H54 (cell line): ENCODE measurements at places on chromosomes 11 and 22.

- DNase-seq = no peak
These were observed 468 bp downstream of the ZDHHC8 start for GRCh38 chr22:20131859-20132685.

GRCh38 chr11:120613264-120614226 is 102.0 kb downstream of the GRIK4 start:
- DNase-seq = no peak

DNA sequence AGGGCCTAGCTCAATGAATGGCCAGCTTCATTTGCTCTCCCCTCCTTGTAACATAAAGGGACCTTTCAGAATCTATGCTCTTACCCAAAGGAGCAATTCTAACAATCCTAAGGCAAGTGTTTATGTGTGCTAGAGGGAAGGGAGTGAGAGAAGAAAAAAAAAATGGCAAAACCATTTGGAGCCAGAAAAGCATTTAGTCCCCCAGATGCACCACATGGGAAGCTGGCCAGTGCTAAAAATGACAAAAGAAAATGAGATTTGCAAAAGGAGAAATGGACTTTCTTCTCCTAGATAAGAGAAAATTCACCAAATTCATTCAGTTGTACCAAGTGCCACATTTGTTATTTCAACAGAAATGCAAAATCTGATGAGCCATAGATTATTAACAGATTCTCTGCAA is 52.8 kb downstream of the SERGEF start:
- DNase-seq = no peak

DNA sequence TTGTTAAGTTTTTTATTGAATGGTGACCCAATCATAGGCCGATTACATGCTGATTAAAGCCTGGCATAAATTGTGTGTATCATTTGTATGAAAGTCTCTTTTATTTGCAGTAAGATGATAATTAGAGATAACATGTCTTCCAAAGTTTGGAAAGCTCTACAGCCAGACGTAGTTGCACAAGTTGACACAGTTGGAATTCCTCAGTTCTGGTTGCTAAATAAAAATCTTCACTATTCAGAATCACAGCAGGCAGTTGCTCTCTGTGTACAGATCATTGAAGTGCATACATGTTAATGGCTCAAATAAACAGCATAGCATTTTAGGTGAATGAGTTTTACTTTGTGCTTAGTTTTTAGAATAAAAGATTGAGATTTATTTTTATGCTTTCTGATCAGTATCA is 69.5 kb downstream of the ARHGAP42 start:
- DNase-seq = no peak

DNA sequence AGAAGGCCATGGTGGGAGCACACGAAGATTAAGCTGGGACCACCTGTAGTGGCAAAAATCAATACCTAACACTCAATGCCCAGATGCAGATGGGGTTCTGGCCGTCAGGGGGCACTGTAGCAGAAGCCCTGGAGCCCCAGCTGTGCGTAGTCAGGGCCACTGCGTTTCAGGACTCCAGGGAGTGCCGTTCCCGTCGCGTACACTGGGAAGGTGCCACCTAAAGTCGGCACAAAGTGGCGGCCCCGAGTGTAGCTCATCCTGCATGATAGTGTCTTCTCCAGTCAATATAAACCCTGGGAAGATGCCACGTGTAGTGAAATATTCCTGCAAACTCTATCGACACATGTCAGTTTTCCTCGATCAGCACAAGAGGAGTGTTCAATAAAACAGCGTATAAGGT is 123.8 kb upstream of the NTM start:
- DNase-seq = no peak

GRCh38 chr11:115684699-115685098 is 180.5 kb upstream of the CADM1 start:
- DNase-seq = no peak

DNA sequence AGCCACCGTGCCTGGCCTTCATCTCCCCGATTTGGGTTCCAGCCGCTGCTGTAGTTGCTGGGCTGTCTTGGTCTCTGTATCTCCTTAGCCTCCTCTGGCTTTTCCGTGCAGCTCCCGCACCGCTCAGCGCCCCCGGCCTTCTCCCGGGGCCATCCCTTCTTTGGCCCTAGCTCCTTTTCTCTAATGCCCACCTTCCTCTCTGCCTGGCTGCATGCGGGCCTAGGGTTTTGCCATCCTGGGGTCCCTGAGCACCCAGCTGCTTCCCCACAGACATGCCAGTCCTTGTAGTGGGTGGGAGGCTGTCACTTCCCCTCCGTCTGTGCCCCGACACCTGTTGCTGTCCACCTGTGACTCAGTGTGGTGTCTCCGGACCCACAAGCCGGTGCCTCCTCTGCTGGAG is 36.4 kb downstream of the KCNJ4 start:
- DNase-seq = no peak

GRCh38 chr11:20056950-20057943 is 103.0 kb downstream of the DBX1 start:
- DNase-seq = no peak

GRCh38 chr11:71491940-71492339 is 35.1 kb upstream of the KRTAP5-7 start:
- DNase-seq = no peak

DNA sequence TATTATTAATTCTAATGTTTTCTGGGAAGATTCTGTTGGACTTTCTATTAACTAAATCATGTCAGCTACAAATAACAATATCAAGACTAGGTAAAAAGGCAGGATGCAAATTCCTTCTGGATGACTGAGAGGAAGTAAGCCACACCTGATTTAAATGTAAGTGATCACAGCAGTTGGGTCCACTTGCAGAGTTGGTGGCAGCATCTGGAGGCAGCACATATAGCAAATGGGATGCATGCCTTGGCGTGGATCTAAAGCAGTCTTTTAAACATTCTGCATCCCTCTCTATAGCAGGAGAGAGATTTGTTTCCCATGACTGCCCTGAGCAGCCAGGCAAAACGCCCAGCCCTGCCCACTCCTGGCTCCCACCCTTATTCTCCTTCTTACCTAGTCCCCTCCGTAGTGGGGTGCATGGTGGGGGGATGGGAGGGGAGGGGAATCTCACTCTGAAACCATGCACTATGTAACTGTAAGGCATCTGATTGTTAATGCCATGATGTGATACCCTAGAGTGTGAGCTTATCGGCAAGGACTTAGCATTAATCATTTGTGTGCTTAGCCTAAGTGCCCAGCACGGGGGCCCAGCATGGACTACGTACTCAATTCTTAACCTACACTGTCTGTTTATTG is 130.3 kb downstream of the EFCAB6 start:
- no peak for DNase-seq

DNA sequence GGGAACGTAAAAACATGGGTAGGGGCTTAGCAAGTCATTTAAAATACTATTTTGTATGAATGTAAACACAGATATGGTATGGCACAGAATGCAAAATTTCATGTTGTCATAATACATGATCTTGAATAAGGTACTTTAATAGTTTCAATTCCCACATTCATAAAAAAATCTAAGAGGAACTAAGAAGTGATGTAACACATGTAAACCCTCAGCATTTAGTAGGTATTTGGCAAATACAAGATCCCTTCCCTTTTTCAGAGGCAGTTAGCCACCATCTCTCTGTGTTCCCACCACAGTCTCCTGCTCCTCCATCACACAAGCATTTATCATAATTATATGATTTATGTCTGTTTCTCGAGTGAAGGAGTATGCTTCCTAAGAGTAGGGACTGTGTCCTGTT is 251.8 kb downstream of the TENM4 start:
- DNase-seq = no peak

DNA sequence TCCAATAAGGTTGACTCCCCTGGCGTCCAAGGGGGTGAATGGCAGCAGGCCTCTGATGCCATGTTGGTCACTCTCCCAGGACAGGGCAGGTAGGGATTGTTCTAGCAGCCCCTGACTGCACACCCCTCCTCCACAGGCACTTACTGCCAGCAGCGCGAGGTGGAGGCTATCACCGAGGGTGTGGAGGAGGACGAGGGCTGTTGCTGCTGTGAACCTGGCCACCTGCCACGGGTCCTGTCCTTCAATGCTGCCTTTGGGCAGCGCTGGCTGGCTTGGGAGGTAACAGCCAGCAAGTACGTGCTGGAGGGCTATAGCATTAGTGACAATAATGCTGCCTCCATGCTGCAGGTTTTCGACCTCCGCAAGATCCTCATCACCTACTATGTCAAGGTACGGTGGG is 7.7 kb upstream of the SIPA1 start:
- no peak for DNase-seq

- DNase-seq = no peak
These were observed 119.0 kb downstream of the PARVA start for GRCh38 chr11:12496181-12497025.

DNA sequence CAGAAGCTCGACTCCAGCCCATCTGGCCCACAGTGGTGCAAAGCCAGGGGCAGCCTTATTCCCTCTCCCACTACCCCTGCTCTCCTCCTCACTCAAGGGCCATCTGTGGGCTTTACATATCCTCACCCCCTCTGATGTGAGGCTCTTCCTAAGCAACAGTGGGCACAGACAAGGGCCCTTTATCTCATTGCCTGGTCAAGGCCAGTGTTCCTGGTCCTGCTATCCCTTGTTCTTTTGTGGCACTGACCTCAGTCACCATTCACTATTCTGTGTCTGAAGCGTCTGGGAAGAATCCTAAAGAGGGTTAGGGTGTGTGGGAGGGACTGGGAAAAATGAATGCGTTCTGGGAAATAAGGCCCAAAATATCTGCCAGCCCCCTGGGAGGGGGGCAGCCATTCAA is 7.3 kb downstream of the DNAL4 start:
- no peak for DNase-seq

DNA sequence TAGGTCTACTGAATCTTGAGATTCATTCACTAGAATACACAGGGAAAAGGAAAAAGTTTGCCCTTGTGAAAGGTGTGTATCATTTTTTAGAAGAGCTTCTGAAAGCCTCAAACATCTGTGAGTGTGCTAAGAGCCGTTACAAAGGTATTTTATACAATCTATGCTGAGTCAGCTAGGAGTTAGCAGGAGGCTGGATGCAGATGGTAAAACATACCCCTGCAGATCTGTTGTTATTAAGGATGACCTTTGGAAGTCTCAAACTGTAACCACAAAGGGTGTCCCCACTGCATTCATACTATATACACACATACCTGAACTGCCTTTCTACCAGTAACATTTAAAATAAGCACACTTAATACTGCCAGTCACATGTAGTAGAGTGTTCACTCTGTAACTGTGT is 8.4 kb upstream of the C11orf91 start:
- no peak for DNase-seq

GRCh38 chr11:122628810-122629555 is 26.5 kb upstream of the UBASH3B start:
- peak; percentile 55 for DNase-seq

DNA sequence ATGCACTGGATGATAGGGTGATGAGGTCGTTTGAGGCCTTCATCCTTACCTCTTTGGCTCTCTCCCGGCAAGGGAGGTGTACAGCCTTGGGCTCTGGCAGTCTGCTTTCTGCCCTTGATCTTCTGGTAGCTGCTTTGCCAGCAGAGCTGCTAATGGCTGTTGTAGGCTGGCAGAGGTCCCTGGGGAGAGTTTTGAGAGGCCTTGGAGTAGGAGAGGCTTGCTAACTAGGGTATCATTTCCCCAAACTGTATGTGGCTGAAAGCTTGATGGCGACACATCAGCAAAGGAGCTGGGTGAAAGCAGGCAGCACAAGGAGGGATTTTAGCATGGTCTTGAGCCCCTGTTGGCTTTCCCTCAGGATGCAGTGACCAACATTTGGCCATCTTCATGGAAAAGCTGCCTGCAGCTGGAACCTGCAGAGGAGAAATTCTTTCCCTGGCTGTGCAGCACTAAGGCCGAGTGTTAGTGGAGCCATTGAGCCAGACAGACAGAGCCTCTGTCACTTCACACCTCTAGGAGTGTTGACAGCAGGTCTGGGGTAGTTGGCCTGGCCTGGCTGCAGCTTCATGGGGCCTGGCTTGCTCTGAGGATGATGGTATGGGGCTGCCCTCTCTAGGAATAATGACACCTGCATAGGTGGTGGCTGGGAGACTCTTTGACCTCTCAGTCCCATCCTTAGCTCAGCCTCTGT is 3.5 kb upstream of the AMPD3 start:
- DNase-seq = no peak

GRCh38 chr11:59756845-59757244 is 1.7 kb downstream of the STX3 start:
- DNase-seq = no peak

DNA sequence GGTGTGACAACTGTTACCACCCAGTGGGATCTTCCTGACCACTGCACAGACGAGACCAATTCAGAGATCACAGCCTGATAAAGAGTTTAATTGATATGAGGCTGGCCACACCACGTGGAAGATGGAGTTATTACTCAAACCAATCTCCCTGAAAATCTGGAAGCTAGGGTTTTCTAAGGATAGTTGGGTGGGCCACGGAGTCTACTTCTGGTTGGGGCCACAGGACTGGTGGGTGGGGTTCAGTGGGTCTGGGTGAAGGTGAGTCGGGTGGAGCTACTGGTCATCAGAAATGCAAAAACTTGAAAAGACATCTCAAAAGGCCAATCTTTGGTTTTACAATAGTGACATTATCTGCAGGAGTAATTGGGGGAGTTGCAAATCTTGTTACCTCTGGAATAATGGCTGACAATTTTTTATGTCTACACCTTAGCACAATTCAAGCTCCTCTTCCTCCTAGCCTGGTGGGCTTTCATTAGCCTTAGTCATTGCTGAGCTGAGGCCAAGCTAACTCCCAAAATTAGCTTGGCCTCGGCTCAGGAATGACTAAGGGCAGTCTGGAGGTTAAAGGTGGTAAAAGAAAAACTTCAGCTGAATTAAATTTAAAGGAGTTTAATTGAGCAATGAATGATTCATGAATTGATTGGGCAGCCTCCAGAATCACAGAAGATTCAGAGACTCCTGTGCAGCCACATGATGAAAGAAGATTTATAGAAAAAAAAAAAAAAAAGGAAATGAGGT is 13.1 kb downstream of the C11orf96 start:
- DNase-seq = no peak

GRCh38 chr11:67006029-67006884 is 16.7 kb upstream of the SYT12 start:
- DNase-seq = peak; percentile 68

DNA sequence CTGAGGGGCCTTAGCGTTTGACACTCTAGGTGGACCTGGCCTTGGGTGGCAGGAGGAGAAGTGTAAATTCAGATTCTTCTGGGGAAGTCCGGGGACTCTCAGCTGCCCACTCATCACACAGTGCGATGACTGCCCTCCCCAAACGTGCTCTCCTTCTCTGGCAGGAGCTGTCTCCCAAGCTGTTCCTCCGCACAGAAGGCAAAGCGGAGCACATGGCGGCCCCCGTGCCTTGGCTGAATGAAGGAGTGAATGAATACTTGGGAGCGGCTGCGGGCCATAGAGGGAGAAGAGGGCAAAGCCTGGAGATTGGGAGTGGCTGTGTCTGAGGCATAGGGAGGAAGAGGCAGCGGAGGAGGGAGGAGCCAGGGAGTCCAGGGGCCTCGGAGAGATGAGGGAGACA is 6.9 kb upstream of the NAA40 start:
- DNase-seq = no peak

- DNase-seq = no peak
These were observed 12.3 kb downstream of the TANGO2 start for GRCh38 chr22:20033045-20033706.

DNA sequence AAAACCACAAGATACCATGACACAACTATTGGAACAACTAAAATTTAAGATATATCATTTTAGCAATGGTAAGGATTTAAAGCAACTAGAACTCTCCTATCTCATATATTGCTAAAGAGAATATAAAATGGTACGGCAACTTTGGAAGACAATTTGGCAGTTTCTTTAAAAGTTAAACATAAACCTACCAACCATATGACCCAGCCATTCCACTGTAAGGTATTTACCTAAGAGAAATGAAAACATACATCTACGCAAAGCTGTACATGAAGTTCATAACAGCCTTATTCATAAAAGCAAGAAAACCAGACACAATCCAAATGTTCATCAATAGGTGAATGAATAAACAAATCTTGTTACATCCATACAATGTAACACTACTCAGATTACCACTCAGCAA is 31.3 kb downstream of the SIK3 start:
- no peak for DNase-seq
